Stimulated activated CD8-positive, alpha-beta memory T cell treated with anti-CD3 and anti-CD28 coated beads, Interleukin-4, amount 100 ng/mL, for 4 hours (primary cell): ENCODE measurements at places on chromosomes 3 and 15.

GRCh38 chr3:65408531-65409175 lies 630.1 kb downstream of the MAGI1 start:
- no peak for DNase-seq

- DNase-seq, result no peak
Measured at GRCh38 chr3:153752405-153753027, 368.7 kb upstream of the ARHGEF26 start.

DNA sequence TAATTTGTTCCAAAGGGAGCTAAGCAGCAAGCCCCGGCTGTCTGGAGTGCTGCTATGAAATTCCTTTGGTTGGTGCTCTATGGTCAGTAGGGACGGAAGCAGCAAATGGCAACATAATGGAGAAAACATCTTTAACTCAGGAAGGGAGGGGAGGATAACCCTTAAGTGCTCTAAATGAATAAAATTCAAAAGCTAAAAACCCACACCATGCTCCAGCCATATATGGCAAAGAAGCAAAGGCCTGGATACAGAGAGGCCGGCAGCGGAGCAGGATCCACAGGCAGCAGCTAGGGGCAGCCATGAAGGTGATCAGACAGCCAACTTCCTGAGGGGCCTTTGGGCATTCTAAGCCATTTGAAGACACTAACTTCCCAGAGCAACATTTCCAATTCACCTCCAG lies 38.9 kb downstream of the IL17RD start:
- no peak for DNase-seq

- DNase-seq, result no peak
Measured at GRCh38 chr3:74897006-74897405, 282.5 kb upstream of the CNTN3 start.

GRCh38 chr3:168752339-168752738 lies 656.6 kb upstream of the GOLIM4 start:
- DNase-seq, result no peak

DNA sequence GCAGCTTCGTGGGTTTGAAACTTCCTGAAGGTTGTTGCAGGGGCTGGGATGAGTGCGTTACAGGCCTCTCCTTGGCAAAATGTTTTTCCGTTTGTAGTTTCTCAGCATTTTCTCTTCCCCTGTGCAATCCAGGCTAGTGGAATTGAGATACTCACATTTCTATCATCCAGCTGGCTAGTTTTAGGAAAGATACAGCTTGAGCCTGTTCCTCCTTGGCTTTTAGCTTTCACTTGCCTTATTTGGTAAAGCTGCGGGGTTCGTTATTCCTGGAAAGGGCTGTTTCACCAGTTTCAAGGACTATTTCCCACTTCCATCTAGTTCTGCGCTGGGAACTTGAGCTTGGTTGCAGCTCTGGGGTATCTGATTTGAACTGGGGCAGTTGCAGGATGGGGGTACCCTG lies 90.3 kb downstream of the ITPR1 start:
- DNase-seq, result no peak

DNA sequence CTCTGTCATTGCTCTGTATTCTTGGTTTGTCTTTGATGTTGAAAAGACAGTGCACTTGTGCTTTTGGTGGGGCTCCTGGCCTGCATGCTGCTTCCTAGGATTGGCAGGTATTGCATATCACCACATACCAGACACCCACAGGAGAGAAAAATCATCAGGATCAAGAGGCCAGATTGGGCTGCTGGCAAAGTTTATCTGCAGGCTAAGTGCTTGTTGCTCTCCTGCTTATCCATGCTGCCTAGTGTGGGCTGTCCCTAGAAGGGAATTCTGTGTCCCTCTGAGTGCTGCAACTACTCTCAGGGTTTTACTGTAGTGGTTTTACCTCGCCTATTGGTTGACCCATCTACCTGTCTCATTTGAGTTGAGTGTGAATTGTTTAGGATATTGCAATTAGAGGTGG lies 833 bp upstream of the SLC22A13 start:
- no peak for DNase-seq

GRCh38 chr15:66614951-66615760 lies 49.4 kb upstream of the LCTL start:
- DNase-seq, result no peak

DNA sequence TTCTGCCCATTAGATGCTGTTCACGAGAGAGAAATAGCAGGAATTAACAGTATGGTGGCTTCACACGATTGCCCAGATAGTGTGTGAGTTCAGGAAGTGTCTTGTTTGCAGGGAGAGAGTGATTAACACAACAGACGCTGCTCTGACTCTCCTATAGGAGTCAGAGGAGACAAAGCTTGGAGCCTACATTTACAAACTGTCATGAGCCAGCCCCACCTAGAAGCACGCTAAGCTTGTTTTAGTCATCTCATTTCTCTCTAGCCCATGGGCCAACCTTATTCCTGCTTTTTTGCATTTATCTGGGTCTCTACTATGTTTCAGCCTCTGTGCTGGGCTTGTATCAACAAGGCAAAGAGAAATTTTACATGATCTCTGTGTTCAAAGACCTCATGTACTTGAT lies 128.3 kb upstream of the BFSP2 start:
- no peak for DNase-seq

GRCh38 chr15:35956056-35956455 lies 410.1 kb upstream of the DPH6 start:
- no peak for DNase-seq

- DNase-seq, result no peak
Measured at GRCh38 chr3:161082063-161082462, 23.1 kb downstream of the B3GALNT1 start.
